ENCODE measurements at places on chromosomes 5 and 9.

DNA sequence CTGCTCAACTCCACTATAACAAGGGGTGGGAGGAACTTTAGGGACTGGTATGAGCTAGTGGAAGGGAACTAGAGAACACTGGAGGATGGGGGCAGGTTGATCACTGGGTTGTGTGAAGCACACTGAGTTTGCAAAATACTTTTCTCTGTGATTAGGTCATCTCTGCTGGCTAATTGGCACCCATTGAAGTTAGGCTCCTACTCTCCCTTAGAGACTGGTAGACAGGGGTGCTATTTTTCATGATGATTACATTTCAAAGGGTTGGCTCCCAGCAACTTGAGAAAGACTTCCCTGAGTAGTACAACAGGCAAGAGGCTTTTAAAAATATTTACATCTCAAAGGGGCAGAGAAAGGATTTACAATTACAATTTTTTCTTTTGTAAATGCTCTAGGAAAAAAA, 50.4 kb upstream of the MTAP start:
- DNase-seq: no peak

GRCh38 chr5:146475906-146476305, 28.8 kb downstream of the TCERG1 start:
- no peak for DNase-seq

DNA sequence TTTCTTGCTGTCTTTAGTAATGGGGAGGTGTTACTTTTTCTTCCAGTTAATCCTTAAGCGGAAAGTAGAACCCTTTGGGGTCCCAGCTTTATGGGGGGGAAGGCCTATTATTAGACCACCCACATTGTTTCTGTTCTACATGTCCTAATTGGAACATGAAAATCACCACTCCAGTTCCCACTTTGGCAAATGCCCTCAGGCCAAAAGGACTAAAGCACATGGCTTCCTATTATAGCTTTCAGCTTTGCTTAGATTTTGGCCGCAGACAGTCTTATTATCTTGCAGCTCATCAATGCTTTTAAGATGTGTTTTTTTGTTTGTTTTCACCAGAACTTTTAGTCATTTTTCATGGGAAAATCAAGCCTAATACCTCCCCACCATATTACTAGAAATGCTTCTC, 296.8 kb upstream of the ANKH start:
- DNase-seq: no peak

GRCh38 chr9:79813258-79813638, 241.5 kb downstream of the TLE4 start:
- no peak for DNase-seq

Measured in left colon (tissue), 2 donors.